ENCODE measurements at places on chromosomes 4 and X.

- peaks cover 5% of the 10 kb centered on the region for H3K4me1 ChIP-seq
- no peak overlapping the region for H3K4me3 ChIP-seq
- H3K27ac ChIP-seq, result no peak overlapping the region
These were observed 637 bp downstream of the AR start for GRCh38 chrX:67544281-67545035.

DNA sequence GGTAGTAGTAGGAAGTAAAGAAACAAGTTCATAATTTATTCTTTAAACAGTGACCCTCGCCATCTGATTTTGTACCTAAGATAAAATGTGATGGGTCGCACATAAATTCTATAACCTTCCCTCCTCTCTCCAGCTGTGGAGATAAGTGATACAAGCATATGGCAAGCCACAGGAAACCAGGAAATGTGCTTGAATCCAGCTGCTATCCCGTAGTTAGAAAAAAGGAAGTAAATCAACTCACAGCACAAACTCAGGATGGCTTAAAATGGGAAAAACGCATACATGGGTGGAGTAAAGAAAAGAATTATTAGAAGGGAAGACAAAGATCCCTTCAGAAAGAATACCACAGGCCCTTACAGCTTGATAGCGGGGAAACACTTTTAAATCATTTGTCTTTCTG, 78.2 kb downstream of the ZNF827 start:
- no peak overlapping the region for H3K27ac ChIP-seq
- no peak overlapping the region for H3K4me3 ChIP-seq
- H3K36me3 ChIP-seq, result peaks cover 9% of the 10 kb centered on the region
- no peak for DNase-seq
- no peaks in the 10 kb centered on the region for H3K27me3 ChIP-seq
- peaks cover under 1% of the 10 kb centered on the region for H3K4me1 ChIP-seq

- H3K27ac ChIP-seq, result no peak overlapping the region
- H3K27me3 ChIP-seq, result no peaks in the 10 kb centered on the region
- no peaks in the 10 kb centered on the region for H3K36me3 ChIP-seq
- H3K4me3 ChIP-seq, result no peak overlapping the region
These were observed 723.2 kb downstream of the SMARCA1 start for GRCh38 chrX:128800138-128800537.

DNA sequence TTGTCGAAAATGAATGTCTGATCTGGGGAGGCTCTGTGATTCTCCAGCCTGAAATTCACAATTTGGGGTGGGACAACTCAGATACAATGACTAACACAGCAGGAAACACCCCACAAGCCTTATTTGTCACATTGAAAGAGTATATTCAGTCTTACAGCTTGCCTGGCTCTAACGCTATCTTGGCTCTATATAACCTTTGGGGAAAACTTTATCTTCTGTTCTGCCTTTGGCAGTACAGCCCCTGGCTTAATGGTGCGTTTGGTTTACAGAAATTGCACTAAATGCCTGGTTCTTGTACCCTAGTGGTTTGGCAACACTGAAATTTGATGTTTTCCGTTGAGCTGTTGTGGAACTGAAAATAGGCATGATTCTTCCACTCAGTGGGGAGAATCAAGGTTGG, 178.1 kb upstream of the VEGFC start:
- no peaks in the 10 kb centered on the region for H3K27me3 ChIP-seq
- no peaks in the 10 kb centered on the region for H3K4me1 ChIP-seq
- no peak overlapping the region for H3K27ac ChIP-seq
- no peak overlapping the region for H3K4me3 ChIP-seq
- no peaks in the 10 kb centered on the region for H3K36me3 ChIP-seq
- DNase-seq, result no peak

GRCh38 chrX:75229774-75230173, 44.1 kb upstream of the UPRT start:
- H3K36me3 ChIP-seq, result peaks cover 2% of the 10 kb centered on the region
- H3K27me3 ChIP-seq, result peaks cover 3% of the 10 kb centered on the region
- no peak overlapping the region for H3K4me3 ChIP-seq
- peaks cover 3% of the 10 kb centered on the region for H3K4me1 ChIP-seq
- H3K27ac ChIP-seq, result no peak overlapping the region

- H3K27me3 ChIP-seq, result peaks cover 40% of the 10 kb centered on the region
- H3K36me3 ChIP-seq, result no peaks in the 10 kb centered on the region
- H3K4me1 ChIP-seq, result peaks cover 28% of the 10 kb centered on the region
- H3K27ac ChIP-seq, result no peak within 1 kb of the TSS
- DNase-seq, result no peak
These were observed at the start of gene PCDH10 for GRCh38 chr4:133148690-133149363. TSS of gene PCDH10 (plus strand) at chr4:133149294. CDS start at chr4:133150141, 847 bp downstream.

- peak overlapping the region; percentile 84 for H3K4me3 ChIP-seq
- H3K27me3 ChIP-seq, result no peaks in the 10 kb centered on the region
- peak overlapping the region; percentile 89 for H3K27ac ChIP-seq
- no peak for DNase-seq
- H3K36me3 ChIP-seq, result no peaks in the 10 kb centered on the region
- H3K4me1 ChIP-seq, result peaks cover 25% of the 10 kb centered on the region
These were observed 658 bp downstream of the SH3TC1 start for GRCh38 chr4:8199594-8200301.

DNA sequence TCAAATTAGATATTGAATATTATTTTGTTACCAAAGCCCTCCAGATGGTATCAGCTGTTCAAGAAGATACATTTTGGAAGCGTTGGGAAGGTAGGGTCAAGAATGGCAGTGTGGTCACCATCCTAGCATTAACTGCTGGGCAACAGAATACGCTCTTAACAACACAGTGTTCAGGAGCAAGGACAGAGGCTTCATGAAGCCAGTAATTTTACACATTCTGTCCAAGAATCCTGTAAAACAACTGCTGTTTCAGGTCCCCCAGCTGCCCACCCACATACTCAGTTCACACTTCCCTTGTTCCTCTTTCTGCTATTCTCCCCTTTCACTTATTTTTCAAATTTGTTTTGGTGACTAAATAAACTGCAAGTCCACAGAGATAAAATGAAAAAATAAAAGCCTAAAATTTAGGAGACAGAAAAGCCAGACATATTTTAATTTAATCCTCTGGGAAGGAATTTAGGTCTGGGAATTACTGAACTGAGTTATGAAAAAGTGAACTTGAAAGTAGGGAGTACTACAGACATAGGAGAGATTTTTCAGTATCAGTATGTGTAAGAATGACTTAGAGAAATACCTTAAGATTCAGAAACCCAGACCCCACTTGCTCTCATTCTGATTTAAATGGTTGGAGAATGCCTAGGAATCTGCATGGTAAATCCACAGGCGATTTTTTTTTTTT, 406.7 kb downstream of the MAPK10 start:
- H3K4me1 ChIP-seq, result no peaks in the 10 kb centered on the region
- no peak overlapping the region for H3K27ac ChIP-seq
- no peaks in the 10 kb centered on the region for H3K27me3 ChIP-seq

DNA sequence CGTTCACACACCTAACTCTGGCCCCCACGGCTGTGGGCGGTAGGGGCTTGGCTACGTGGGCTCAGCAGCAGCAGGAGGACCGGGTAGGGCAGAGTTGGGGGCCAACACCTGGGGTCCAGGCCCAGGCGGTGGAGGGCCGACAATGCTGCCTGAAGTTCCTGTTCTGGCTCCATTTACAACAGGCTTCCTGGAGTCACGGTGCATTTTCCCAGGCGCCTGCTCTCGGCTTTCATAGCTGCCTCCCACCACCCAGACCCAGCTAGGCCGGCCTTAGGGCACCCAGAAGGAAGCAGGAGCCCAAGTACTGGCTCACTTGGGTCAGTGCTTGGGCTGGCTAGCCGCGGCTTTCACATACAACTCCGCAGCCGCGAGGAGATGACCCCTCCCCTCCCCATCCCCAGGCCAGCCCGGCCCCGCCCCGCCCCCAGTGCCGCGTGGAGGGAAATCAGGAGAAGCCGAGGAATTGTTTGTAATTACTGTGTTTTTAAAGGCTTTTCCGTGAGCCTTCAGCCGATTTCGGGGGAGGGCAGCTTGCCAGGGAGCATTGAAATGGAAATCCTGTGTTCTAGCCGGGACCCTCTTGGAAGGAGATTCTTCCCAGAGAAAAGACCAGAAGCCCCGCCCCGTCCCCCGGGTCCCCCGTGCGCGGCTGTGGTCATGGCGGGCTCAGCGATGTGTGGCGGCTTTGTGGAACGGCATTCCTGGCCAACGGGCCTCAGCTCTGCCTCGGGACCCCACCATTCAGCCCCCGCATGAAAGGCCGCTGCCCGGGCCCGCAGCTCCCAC, 28.5 kb downstream of the PJA1 start:
- H3K27ac ChIP-seq, result no peak overlapping the region
- H3K4me3 ChIP-seq, result no peak overlapping the region
- H3K27me3 ChIP-seq, result peaks cover 10% of the 10 kb centered on the region
- H3K36me3 ChIP-seq, result no peaks in the 10 kb centered on the region

Measured in naive thymus-derived CD8-positive, alpha-beta T cell (primary cell).